ENCODE measurements at places on chromosomes 5 and 9.

GRCh38 chr5:96294884-96295202, 138.2 kb downstream of the PCSK1 start:
- H3K4me1 ChIP-seq: no peaks in the 10 kb centered on the region
- no peaks in the 10 kb centered on the region for H3K27me3 ChIP-seq
- no peak for DNase-seq

DNA sequence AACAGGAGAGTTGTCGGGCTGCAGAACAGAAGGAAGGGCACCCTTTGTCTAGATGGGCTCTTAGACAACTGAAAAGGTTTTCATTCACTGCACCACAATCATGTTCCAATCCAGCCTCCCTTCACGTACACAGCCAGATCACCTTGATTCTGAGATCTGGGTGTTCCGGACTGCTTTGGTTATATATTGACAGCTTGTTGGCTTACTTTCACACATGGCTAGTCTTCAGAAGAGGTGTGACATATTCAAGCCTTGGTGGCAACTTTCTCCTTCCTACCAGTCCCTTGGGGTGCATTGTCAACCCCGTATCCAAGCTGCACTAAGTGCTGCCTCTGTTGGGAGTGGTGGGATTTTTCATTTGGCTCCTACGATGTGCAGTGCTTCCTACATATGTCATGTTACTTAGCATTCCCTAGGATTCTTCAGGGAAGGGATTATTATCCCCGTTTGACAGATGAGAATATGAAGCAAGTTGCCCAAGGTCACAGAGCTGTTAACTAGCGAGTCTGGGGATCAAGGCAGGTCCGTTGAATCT, 100.6 kb downstream of the LIFR start:
- peaks cover 17% of the 10 kb centered on the region for H3K4me1 ChIP-seq
- peak; percentile 65 for DNase-seq
- H3K4me3 ChIP-seq: no peak overlapping the region
- H3K27me3 ChIP-seq: no peaks in the 10 kb centered on the region
- H3K36me3 ChIP-seq: no peaks in the 10 kb centered on the region
- peak overlapping the region; percentile 72 for H3K27ac ChIP-seq

- no peak overlapping the region for H3K4me3 ChIP-seq
- no peak overlapping the region for H3K27ac ChIP-seq
- no peaks in the 10 kb centered on the region for H3K36me3 ChIP-seq
- H3K4me1 ChIP-seq: no peaks in the 10 kb centered on the region
- no peaks in the 10 kb centered on the region for H3K27me3 ChIP-seq
These were observed 240.2 kb downstream of the PBX3 start for GRCh38 chr9:125987420-125987819.

DNA sequence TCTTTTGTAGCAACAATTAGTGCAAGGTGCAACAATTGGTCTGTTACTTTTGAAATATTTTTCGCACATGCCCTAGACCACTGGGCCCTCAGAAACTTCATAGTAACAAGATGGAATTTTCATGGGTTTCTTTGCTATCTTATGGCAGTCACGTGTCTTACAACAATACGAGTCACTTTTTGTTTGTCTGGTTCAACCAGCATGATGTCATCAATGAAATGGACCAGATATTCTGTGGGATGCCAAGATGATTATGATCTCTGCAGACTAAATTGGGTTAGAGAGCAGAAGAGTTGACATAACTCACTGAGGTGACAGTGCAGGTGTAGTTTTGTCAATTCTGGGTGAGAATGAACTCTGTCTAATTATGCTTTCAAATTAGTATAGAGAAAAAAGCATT, 239.6 kb upstream of the RIOK2 start:
- H3K4me3 ChIP-seq: no peak overlapping the region
- H3K27ac ChIP-seq: no peak overlapping the region
- no peaks in the 10 kb centered on the region for H3K4me1 ChIP-seq
- H3K27me3 ChIP-seq: no peaks in the 10 kb centered on the region
- no peaks in the 10 kb centered on the region for H3K36me3 ChIP-seq

- H3K4me3 ChIP-seq: no peak overlapping the region
- H3K4me1 ChIP-seq: no peaks in the 10 kb centered on the region
These were observed 124.9 kb downstream of the PPP2R2B start for GRCh38 chr5:146753641-146754040.

- no peaks in the 10 kb centered on the region for H3K27me3 ChIP-seq
- no peaks in the 10 kb centered on the region for H3K4me1 ChIP-seq
- DNase-seq: no peak
These were observed 81.2 kb downstream of the TTLL11 start for GRCh38 chr9:122011818-122012498.

DNA sequence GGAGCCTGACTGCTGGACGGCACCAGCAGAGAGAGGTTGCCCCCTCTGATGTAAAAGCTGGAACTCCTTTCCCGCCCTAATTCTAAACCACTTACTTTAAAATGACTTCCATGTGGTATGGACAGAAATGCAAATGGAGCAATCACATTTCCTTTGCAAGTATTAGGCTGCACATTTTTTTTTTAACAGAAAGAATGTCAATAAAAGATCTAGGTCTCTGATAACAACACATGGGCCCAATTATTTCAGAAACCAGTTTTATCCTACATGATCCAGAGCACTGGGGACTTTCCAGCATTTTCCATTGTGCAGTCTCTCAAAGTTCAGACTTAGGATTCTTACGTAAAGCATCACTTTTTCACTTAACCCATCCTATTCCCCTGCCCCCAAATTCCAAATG, 203.7 kb downstream of the NXNL2 start:
- H3K27ac ChIP-seq: no peak overlapping the region
- no peak for DNase-seq
- no peaks in the 10 kb centered on the region for H3K27me3 ChIP-seq
- peaks cover 3% of the 10 kb centered on the region for H3K4me1 ChIP-seq

DNA sequence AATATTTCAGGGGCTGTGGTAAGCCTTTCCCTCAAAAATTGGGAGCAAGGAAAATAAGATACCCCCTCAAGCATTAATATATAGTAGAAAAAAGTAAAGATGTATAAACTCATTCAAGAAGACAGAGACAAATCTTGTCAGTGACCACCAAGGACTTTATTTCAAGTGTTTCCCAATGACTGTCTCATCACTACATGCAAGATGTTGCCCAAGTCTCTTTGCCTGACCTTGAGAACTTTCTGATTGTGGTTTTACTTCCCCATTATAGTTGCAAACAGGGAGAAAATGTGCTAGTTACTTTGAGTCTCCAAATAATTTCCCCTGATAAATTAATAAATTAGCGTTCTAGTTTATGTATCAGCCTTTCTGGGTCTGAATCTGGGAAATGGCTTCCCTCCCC, 4.0 kb upstream of the SLC46A2 start:
- H3K27ac ChIP-seq: no peak overlapping the region
- no peaks in the 10 kb centered on the region for H3K27me3 ChIP-seq
- no peaks in the 10 kb centered on the region for H3K36me3 ChIP-seq
- no peak overlapping the region for H3K4me3 ChIP-seq
- no peak for DNase-seq
- H3K4me1 ChIP-seq: no peaks in the 10 kb centered on the region

GRCh38 chr9:93164085-93164484, 19.9 kb upstream of the WNK2 start:
- H3K27me3 ChIP-seq: no peaks in the 10 kb centered on the region
- H3K36me3 ChIP-seq: no peaks in the 10 kb centered on the region
- H3K27ac ChIP-seq: no peak overlapping the region

- H3K36me3 ChIP-seq: no peaks in the 10 kb centered on the region
- no peak for DNase-seq
- H3K27me3 ChIP-seq: no peaks in the 10 kb centered on the region
- no peaks in the 10 kb centered on the region for H3K4me1 ChIP-seq
These were observed 229.0 kb downstream of the ARL15 start for GRCh38 chr5:54081415-54081814.

GRCh38 chr5:73170522-73170921, 2.5 kb upstream of the TMEM174 start:
- DNase-seq: no peak
- no peak overlapping the region for H3K4me3 ChIP-seq
- H3K4me1 ChIP-seq: peaks cover 4% of the 10 kb centered on the region
- no peaks in the 10 kb centered on the region for H3K27me3 ChIP-seq
- no peak overlapping the region for H3K27ac ChIP-seq

GRCh38 chr5:95035891-95036685, 248.8 kb downstream of the MCTP1 start:
- no peak overlapping the region for H3K27ac ChIP-seq
- no peaks in the 10 kb centered on the region for H3K27me3 ChIP-seq
- DNase-seq: no peak
- no peaks in the 10 kb centered on the region for H3K4me1 ChIP-seq

DNA sequence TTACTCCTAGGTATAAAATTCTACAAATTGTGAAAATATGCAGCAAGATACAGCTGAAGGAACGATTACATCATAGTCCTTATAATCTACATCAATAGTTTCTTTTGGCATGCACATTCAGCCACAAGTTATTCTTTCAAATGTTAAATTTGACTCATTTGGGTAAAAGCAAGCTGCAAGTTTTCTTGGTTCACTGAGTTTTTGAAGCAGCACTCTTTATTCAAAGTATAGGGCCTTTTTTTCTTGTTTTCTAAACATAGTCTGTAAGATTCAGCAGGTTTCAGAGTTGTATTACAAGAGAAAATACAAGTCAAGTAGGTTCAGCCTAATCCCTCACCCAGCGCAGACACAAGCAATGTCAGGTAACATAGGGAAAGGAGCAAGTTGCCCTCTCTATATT, 981.5 kb downstream of the PTPRD start:
- no peaks in the 10 kb centered on the region for H3K4me1 ChIP-seq
- H3K27ac ChIP-seq: no peak overlapping the region
- H3K27me3 ChIP-seq: no peaks in the 10 kb centered on the region
- H3K36me3 ChIP-seq: no peaks in the 10 kb centered on the region
- no peak for DNase-seq

DNA sequence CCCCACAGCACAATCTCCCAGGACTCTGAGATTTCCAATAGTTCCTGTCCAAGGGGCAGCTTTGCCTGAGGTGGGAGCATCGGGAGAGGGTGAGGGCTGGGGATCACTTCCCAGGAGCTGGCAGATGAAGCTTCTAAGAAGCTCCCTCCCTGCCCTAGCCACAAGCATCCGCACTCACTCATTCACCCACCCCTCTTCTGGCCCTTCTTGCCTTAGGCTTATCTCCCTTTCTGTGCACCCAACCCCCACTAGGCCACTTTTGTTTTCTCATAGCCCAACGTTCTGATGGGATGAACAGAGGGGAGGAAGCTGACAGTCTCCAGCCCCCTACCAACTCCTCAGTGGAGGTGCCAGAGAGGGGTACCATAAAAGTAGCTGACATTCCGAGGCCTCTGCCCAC, 3.7 kb upstream of the PCDH1 start:
- DNase-seq: peak; percentile 39
- no peaks in the 10 kb centered on the region for H3K4me1 ChIP-seq
- H3K36me3 ChIP-seq: no peaks in the 10 kb centered on the region

- H3K36me3 ChIP-seq: no peaks in the 10 kb centered on the region
- no peak overlapping the region for H3K27ac ChIP-seq
- DNase-seq: peak; percentile 29
- H3K27me3 ChIP-seq: no peaks in the 10 kb centered on the region
- H3K4me3 ChIP-seq: no peak overlapping the region
These were observed 270.2 kb upstream of the IRX1 start for GRCh38 chr5:3325201-3325971.

- no peak overlapping the region for H3K27ac ChIP-seq
- peaks cover 2% of the 10 kb centered on the region for H3K27me3 ChIP-seq
- H3K36me3 ChIP-seq: no peaks in the 10 kb centered on the region
- no peak overlapping the region for H3K4me3 ChIP-seq
These were observed 3.4 kb downstream of the KCNT1 start for GRCh38 chr9:135705376-135705775.

- no peak overlapping the region for H3K27ac ChIP-seq
- no peaks in the 10 kb centered on the region for H3K36me3 ChIP-seq
- DNase-seq: no peak
- H3K4me3 ChIP-seq: no peak overlapping the region
- H3K4me1 ChIP-seq: peaks cover 8% of the 10 kb centered on the region
These were observed 80.0 kb downstream of the PPARGC1B start for GRCh38 chr5:149809931-149810691.

DNA sequence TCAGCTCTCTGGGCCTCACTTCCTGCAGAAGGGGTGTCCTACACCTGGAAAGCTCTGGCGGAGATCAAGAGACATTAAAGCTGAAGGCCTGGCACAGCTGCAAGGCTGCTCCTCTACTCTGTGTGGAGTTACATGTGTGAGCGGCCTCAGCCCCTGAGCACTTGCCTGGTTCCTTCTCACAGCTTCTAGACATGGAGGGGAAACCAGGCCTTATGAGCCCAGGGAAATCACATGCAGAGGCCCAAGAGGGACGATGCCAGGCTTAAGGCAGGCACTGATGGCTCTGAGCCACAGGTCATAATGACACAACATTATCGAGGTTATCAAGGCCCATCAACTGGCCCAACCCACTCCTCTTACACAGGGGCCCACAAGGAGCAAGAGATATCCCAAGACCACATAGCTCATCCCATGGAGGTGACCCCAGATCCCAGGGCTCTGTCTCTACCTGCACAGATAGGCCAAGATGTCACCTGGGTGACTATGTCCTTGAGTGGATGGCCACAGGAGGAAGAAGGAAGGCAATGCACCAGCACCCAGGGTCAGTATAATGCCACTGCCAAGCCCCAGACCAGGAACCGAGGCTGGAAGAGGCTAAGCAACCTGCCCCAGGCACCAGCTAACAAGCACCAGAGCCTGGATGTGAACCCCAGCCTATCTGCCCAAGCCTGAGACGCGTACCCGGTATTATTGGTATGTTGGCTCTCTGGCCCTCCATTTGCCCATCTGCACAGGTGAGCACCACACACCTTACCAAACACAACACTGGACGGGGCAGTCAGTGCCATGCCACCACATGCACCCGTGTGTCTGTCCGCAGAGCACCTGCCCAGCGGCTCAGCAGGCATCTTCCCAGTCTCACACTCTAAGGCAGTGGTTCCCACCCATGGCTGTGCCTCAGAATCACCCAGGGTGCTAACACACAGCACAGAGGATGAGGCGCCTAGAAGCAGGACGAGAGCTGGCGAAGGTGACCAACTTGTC, 143.3 kb downstream of the GABBR2 start:
- H3K27me3 ChIP-seq: no peaks in the 10 kb centered on the region
- no peaks in the 10 kb centered on the region for H3K36me3 ChIP-seq
- H3K4me3 ChIP-seq: no peak overlapping the region

DNA sequence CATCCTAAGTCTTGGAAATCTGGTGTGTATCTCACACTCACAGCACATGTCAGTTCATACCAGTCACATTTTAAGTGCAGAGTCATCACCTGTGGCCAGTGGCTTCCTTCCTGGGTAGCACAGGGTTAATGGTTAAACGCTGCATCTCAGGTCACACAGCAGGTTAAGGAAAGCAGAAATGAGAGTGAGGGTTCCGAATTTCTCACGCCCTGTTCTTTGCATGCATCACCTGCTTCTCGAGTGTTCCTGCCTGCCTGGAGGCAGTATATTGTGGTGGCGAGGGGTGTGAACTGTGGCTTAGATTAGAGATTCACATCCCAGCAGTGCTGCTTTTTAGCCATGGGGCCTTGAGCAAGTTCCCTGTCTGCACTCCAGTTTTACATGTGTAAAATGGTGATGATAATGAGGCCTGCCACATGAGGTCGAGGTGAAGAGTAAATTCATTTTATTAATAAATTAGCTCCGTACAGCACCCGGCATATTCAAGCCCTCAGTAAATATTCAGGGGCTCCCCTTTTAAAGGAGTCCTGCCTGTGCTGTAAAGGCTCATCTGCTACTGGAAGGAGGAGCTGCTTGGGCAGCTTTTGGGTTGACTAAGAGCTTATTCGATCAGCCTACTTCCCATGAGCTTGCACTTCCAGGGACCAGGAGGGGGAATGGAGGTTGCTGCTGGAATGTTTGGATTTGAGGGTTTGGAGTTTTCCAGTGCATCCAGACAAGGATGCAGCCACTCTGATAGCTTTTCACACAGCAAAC, 61.1 kb upstream of the SAP30L start:
- H3K4me1 ChIP-seq: peaks cover 15% of the 10 kb centered on the region
- H3K4me3 ChIP-seq: no peak overlapping the region
- no peaks in the 10 kb centered on the region for H3K27me3 ChIP-seq

- no peaks in the 10 kb centered on the region for H3K36me3 ChIP-seq
- no peak overlapping the region for H3K4me3 ChIP-seq
- H3K27ac ChIP-seq: no peak overlapping the region
- DNase-seq: no peak
- H3K4me1 ChIP-seq: no peaks in the 10 kb centered on the region
These were observed 276.8 kb downstream of the MCTP1 start for GRCh38 chr5:95007921-95008597.

Measured in kidney (tissue), 22 donors.